Activated CD8-positive, alpha-beta T cell treated with anti-CD3 and anti-CD28 coated beads for 36 hours (primary cell): ENCODE measurements at places on chromosomes 3 and 15.

DNA sequence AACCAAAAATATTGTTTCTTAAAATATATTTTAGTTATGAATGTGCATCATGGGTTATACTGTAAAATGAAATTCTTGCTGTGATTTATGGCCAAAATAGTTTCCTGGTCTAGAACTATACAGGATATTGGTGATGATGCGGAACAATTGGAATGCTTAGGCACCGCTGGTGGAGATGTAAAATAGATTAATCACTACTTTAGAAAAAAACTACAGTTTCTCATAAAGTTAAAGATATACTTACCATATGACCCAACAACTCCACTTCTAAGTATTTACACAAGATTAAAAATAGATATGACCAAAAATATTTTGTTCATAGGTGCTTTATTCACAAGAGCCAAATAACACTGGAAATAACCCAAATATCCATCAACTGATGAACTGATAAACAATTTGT, 126.7 kb downstream of the TUSC7 start:
- no peak for DNase-seq

GRCh38 chr15:91133511-91133910, 33.5 kb downstream of the SV2B start:
- no peak for DNase-seq

GRCh38 chr3:63609834-63610233, 42.6 kb upstream of the SNTN start:
- no peak for DNase-seq

DNA sequence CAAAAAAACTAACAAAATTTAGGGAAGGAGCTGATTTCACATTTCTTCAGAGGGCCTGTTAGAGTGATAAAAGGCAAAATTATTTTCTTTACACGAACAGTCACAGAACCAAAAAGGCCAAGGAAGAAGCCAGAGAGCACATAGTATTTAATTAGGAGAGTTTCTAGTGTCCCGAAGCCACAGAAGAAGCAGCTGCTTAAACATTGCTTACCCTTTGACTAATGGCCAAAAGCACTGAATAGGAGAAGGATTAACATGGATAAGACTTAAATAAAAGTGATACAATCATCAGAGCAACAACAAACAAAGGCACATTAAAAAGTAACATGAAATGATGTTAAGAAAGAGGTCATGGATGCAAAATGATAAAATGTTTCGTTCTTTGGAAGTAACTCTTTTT, 98.6 kb downstream of the CHL1 start:
- no peak for DNase-seq

GRCh38 chr3:185311991-185312390, 50.9 kb upstream of the MAP3K13 start:
- no peak for DNase-seq

DNA sequence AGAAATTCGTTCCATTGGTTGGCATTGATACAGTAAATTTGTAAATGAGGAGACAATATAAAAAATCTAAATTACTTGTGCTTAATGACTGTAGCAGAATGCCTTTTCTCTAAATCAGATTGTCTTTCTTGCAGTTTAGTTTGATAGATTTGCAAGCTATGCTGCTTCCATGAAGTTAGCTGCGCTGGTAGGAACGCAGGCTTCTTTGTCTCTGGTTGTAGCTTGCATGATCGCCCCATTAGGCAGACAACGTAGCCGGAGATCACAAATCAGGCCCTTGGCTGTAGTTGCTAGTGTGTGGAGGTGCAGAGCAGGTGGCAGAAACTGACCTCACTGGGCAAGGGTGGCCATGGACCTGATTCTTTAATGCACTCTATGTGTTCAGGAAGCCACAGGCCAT, 6.1 kb downstream of the ZIC1 start:
- DNase-seq, result no peak
